ENCODE measurements at places on chromosomes 2 and 18. TPM values are rescaled to one million over a fixed set of nuclear protein-coding genes. Genes with fewer than 3 reads are reported as not detected.
A peak's percentile ranks its signal among the peaks of the same experiment; 100 is the strongest.

DNA sequence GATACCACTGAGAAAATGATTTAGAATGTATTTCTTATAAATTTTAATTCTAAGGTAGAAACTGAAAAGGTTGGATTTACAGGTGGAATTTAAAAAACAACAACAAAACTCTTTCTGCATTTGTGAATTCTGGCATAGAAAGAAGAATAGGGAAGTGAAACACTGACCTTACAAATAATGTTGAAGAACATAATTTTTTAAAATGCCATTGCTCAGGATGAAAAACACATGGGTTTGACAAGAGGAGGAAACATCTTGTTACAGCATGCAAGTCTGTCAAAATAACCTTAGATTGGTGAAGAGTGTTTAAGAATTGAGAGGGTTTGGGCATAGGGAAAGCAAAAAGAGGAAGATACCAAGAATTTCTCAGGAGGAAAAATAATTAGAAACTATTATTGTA is 184.3 kb downstream of the UBE2E3 start:
- no peak for DNase-seq

- no peak for DNase-seq
These were observed 1015.0 kb downstream of the BCL11A start for GRCh38 chr2:59538398-59538911.

DNA sequence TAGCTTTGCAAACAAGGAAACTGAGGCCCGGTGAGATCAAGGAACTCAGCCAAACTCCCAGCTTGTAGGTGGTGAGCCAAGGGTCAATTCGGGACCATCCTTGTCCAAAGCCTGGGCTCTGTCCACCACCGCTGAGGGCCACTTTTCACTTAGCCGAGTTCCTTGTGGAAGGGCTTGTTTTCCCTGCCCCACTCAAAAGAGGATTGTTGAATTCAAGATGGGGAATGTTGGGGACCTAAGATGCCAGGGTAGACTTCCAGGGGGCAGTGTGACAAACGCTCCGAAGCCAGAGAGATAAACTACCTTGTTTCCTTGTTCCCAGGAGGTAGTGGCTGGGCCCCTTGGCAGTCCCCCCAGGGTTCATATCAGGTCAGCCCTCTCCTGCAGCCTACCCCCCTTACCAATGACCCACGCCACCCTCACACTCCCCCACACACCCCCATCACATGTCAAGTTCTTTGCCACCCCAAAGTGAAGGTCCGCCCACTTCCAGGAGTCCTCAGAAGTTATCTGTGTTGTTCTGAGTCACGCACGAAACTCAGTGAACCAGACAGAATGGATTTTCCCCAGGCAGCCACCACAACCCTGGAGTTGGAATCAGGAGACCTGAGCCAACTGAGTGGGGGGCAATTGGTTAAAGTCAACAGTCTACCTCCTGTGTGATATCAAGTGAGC is 10.3 kb upstream of the ATOH8 start:
- no peak for DNase-seq

DNA sequence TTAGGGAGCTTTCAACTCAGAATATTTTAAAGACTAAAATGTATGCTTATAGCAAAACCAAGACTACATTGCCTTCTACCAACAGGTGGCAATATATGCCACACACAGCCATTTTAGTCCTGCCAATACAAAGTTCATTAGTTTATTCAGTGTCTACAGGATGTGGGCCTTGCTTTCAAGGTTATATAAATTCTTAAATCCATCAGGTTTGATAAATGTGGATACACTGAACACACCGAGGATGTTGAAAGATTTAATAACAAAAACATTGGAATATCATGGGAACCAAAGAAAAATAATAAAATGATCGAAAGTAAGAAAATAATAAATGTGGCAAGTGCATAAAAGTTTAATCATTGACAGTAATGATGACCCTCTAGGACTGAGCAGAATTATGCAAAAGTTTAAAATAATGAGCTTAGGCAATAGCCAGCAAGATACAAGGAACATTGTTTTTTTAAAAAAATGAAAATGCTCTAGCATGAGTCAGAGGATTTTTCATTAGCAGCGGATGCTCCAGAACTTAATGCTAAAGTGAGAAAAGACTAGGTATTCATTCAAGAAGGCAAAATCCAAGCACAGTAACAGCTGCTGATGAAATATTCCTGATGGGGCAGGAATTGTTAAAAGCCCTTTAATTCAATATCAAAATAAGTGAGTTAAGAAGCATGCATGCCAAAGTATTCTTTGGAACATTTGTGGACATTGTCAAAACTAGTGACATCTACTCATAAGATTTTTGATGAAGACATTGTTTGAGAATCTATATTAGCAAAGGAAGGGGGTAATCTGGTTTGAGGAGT is 14.2 kb downstream of the SCN9A start:
- DNase-seq = no peak

DNA sequence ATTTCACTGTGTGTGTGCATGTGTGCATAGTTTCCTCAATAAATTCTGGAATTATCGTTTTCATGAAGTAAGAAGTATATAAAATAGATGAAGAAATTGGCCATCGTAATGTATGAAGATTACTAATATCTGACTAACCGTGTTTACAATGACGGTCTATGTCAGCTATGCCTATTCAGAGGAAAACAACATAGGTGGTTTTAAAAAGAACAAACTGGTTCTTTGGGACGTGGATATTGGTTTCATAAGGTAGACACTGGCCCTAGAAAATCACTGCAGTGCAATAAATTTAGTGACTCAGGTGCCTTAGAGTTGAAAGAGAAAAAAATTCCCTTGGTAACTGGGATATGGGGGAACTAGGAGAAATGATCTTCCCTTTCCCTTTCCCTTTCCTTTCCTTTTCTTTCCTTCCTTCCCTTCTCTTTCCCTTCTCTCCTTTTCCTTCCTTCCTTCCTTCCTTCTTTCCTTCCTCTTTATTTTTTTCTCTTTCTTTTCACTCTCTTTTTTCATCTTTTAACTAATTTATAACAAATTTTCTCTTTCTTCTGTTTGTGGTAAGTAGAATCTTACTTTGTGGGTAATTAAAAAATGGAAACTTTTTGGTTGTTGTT is 36.4 kb downstream of the MAP2 start:
- DNase-seq = no peak

DNA sequence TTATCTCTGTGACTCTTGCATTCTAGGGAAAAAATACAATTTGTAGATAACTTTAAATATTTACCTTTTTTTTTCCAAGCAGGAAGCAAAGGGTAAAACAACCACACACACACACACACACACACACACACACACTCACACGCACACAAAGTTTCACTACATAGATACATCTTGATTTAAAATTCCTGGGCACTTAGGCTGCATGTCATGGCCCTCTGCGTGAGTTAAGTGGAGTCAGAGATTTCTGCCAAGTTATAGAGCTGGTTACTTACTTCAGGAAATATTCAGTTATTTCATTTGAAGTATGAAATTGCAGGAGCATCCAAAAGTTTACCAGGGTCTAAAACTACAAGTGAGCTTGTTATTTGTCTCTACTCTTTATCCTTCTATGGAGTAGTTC is 612.0 kb downstream of the IRS1 start:
- DNase-seq = no peak

DNA sequence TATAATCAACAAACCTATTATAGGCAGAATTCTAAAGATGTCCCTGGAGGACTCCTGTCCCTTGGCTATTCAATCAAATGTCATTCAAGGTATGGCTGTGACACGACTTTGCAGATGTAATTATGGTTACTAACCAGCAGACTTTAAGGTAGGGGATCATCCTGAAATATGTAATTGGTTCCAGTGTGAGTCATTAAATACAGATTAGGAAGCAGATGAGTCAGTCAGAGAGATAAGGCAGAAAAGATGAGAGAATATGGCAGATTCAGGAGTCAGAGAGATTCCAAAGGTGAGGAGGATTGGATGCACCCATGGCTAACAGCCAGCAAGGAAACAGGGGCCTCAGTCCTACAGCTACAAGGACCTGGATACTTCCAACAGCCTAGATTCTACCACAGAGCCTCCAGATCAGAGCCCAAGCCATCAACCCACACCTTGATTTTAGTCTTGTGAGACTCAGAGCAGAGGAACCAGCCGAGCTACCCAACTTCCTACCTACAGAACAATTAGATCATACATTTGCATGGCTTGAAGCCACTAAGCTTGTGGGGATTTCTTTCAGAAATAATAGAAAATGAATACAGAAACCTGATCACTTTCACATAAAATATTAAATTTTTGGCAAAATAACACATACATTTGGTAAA is 11.2 kb upstream of the PROM2 start:
- DNase-seq = no peak

GRCh38 chr2:119174216-119174992 is 15.9 kb upstream of the C1QL2 start:
- DNase-seq = peak; percentile 69

- DNase-seq = no peak
These were observed 28.3 kb upstream of the ICOS start for GRCh38 chr2:203908066-203908796.

DNA sequence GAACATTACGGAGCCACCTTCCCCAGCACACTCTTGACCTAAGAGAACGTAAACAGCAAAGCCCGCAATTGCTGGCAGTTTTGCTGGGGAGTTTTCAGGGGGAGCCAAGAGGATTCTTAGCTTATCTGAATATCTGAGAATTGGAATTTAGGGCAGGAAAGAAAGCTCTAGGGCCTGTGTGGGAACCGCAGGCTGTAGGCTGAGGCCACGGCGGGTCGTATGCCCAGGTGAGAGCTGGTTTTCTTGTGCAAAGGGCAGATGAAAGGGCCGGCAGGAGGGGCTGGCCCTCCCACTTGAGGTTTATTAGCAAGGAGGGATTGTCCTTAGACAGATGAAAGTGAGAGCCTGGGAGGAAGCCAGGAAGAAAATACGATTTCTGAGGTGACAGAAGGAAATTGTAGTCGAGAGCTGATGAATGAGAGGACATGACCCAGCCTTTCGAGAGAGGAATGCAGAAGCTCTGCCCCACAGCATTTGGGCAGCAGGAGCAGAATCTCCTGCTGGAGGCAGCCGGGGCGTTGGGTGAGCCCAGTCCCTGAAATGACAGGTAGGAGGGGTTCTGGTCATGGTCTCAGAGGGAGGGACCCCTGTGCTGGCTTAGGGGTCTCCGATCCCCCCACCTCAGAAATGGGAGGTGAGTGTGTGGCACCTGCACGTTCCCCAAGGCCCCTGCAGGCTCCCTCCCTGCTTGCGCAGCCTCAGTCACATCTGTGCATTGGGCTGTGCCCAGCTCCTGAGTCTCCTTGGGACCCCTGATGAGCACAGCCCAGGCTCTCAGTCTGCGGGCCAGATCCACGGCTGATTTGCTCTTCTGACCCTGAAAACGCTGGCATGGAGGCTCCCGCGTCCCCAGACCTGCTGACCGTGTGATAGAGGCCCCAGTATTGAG is 61.1 kb downstream of the CABLES1 start:
- no peak for DNase-seq

GRCh38 chr2:200748779-200749178 is 62.9 kb upstream of the BZW1 start:
- DNase-seq = no peak

DNA sequence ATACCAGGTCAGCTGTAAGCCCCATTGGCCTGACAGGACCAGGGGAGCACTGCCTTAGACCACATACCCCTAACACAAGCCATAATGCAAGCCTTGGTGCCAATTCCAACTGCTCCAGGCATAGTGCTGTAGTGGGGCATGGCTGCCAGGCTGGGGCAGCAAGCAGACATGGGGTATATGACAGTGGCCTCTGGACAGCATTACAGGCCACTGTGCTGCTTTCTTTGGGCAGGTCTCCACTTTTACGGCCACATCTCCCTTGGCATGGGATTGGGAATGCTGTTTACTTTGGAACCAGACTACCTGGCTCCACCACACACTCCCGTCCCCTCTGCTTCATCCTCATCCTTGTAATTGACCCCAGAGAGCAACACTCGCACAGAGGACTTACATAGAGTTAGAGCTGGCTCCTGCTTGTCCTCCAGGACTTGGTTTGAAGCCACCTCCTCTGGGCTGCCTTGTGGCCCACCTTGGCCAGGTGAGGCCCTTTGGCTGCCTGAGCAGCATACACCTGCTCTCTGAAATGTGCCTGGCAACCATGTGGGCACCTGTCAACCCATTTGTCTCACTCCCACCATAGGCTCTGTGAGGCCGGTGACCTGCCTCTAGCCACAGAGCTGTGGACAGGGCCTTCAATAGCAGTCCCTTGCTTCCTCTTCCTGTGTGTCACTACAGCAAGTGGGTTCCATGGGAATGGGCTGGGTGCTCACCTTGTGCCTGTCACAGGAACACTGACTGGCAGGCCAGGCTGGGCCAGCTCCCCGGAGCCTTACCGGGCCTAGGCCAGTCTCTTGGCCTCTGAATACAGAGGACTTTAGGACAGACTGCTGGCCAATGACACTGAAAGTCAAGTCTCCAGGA is 262.6 kb upstream of the HS6ST1 start:
- no peak for DNase-seq

DNA sequence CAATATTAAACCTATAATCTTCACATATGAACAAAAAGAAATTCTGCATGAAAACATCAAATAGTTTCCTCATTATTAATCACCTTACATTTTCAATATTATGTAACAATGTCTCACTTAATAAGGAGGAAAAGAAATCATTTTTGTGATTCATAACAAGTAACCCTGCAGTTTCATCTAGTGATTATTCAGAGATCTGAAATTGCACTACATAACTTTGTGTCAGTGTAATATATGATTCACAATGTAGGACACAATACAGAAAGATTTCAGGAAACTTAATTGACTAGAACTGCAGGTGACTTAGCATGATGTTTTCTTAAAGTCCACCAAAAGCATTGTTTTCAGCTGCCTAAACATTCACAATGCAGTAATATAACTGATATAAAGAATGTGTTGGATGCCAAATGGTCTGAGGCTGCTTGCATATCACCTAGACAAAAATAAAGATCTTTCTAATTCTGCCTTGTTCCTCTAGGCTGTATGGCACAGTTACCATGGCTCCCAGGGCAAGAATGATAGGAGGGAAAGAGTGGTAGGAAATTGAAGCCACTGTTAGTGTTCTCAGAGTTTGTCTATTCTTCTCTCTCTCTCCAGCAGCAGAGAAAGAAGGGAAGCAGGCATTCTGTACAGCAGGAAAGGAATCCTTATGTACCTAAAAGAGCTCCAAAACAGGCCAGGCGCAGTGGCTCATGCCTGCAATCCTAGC is 366.6 kb downstream of the FSIP2 start:
- no peak for DNase-seq

- no peak for DNase-seq
These were observed 98.6 kb downstream of the TGFA start for GRCh38 chr2:70454936-70455544.

- no peak for DNase-seq
These were observed 259.0 kb downstream of the AFF3 start for GRCh38 chr2:99883358-99883757.

DNA sequence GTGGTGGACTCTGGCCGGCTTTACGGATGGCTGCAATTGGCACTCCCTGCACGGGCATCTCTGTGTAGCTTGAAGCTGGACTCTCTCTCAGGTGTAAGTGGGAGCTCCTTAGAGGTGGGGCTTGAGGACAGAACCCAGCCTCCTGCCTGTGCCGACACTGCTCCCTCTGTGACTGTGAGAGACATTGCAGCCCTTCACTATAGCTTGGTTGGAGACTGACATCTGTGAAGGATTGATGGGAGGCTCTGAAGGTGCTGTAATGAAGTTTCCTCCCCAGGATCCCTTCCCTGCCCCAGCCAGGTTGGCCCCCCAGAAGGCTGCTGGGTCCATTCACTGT is 166.7 kb downstream of the SH3RF3 start:
- DNase-seq = no peak

- no peak for DNase-seq
These were observed 92.1 kb downstream of the IRS1 start for GRCh38 chr2:226707499-226707898.

The IL36A gene
- total RNA-seq = not detected

The C2orf66 gene
- total RNA-seq = 0.21 TPM

The PPP1R1C gene
- not detected for total RNA-seq

The FAP gene
- total RNA-seq = not detected

The MPP4 gene
- total RNA-seq = not detected

The RAD51AP2 gene
- not detected for total RNA-seq

The KHK gene
- total RNA-seq = 2.5 TPM

The BIN1 gene
- total RNA-seq = 35.9 TPM
